ENCODE measurements at places on chromosomes 13 and 19. TPM values are rescaled to one million over a fixed set of nuclear protein-coding genes. Genes with fewer than 3 reads are reported as not detected.

DNA sequence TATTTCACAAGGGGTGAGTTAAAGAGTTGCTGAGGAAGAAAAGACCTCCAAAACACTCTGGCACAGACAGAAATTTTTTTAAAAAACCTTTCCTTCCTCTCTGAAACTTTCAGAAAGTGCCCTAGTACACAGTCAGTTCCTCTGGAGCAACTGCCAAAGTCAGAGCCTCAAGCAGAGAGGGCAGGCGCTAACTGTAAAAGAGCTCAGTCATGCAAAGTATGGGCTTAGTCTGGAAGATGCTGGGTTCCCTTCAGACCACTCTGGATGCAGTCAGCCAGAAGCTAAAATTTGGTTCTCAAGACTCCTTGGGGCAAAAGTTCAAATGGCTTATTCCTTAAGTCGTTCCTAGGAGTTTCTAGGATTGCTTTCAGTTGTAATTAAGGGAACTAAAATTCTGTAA lies 671.6 kb downstream of the PCDH9 start:
- no peaks in the 10 kb centered on the region for H3K27me3 ChIP-seq
- no peak overlapping the region for H3K4me3 ChIP-seq
- peaks cover 8% of the 10 kb centered on the region for H3K4me1 ChIP-seq
- no peak overlapping the region for H3K27ac ChIP-seq

Gene CGB5
- total RNA-seq, result not detected

Gene GDF15
- total RNA-seq, result 74.2 TPM

GRCh38 chr19:53977991-53978731 lies 13.3 kb upstream of the CACNG6 start:
- DNase-seq, result peak; percentile 97
- no peaks in the 10 kb centered on the region for H3K36me3 ChIP-seq
- no peak overlapping the region for H3K27ac ChIP-seq
- peaks cover 40% of the 10 kb centered on the region for H3K27me3 ChIP-seq
- H3K4me3 ChIP-seq, result peak overlapping the region; percentile 60

GRCh38 chr13:28333204-28333881 lies 161.6 kb downstream of the FLT1 start:
- DNase-seq, result no peak
- no peaks in the 10 kb centered on the region for H3K27me3 ChIP-seq
- H3K36me3 ChIP-seq, result no peaks in the 10 kb centered on the region
- no peak overlapping the region for H3K4me3 ChIP-seq
- H3K27ac ChIP-seq, result no peak overlapping the region
